ENCODE measurements at places on chromosomes 7 and 10. TPM values are rescaled to one million over a fixed set of nuclear protein-coding genes. Genes with fewer than 3 reads are reported as not detected.
A peak's percentile ranks its signal among the peaks of the same experiment; 100 is the strongest.

GRCh38 chr10:133045556-133046389, 42.0 kb upstream of the ADGRA1 start:
- DNase-seq, result peak; percentile 76

DNA sequence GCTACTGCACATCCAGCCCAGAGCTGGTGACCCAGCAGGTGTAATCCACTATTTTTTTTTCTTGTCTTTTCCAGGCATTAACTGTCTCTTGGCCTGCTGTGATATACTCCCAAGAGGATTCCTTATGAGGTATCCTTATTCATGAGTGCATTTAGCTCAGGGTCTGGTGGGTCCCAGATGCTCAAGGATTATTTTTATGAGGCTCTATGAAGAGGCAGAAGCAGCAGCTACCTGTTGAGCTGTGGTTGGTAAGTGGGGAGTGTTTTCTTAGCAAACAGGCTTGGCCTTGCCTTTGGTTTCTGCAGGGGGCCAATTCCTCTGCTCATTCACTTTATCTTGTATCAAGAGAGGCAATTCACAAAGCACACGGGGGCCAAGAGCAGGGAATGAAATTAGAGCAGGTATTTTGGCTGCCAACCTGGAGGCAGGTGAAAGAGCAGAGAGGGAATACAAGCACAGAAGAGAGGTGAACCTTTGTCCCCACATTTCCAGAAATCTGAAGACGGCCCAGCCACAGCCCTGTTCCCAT, 221.6 kb downstream of the TMEM178B start:
- DNase-seq, result no peak

Gene CHAT
- not detected for total RNA-seq

Gene PAPOLB
- total RNA-seq, result 0.06 TPM
